ENCODE measurements at places on chromosomes 12 and 14.

- DNase-seq, result no peak
These were observed 1.1 kb downstream of the TAOK3 start for GRCh38 chr12:118371321-118372282.

- DNase-seq, result no peak
These were observed 2.7 kb upstream of the NXPH4 start for GRCh38 chr12:57213763-57214397.

GRCh38 chr14:68363466-68363842 is 429.4 kb downstream of the ZFP36L1 start:
- DNase-seq, result no peak

DNA sequence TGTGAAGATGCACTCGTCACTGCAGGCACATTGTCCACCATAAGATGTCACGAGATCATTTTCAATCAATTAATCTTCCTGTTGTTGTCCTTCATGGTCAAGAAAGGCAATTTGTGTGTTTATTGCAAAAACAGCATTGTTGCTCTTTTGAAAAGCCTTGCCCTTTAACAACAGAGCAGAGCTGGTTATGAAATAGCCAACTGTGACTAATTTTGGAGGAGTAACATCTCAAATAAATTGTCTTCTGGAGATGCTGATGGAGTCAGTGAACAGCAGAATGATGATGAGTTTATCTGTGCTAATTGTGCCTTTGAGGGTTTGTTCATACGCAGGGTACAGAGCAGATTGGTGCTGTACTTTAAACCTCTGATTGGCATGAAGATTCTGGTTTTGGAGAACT is 88.3 kb upstream of the E2F7 start:
- no peak for DNase-seq

DNA sequence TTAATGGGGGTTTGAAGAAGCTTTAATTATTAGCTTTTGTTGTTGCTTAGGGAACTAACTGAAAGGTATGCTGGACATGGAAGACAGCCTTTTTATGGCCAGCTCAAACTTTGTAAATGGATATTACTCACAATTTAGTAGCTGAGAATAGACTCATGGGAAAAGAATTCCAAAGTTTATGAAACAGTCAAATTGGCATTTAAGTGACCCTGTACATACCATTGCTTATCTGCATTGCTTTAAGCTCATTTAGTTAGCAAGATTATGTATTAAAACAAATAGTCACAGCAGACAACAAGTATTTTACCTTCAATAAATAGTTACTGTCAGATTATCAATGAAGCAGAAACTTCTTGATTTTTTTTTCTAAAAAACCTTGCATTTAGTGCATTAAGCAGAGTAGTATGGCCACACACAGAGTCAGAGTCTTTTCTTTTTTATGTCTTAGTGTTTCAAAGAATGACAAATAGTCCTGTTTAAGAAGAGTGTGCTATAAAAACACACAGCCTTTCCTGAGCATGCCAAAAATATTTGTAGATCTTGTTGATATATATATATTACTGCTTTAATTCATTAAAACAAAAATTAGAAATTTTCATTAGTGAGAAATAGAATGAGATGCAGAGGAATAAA is 102.2 kb downstream of the TTC6 start:
- DNase-seq, result no peak

DNA sequence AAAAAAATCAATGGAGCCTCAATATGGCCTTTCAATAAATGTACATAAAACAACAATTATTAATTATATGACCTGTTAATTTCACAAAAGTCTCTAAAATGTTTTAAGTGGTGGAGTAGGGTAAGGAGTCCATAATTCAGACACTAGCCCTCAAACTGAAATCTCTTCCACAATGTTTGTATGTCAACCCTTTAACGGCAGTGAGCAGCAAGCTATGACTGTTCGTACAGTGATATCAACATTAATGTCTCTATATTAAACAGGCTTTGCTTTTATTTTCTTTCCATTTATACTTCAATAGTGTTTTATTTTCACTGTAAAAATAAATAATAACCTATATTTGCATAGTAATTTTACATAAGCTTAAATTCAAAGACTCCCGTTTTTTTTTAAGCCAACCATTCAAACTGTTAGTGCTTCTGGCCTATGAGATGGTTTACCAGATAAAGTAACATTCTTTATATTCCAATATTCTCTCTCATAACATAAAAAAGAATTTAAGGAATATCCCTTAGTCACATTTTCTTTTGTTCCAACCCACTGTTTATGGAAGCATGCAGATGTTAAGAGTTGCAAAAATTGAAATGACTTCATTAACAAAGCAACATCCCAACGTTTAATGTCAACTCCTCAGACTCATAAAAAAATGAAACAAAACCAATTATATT is 2.3 kb downstream of the CDK17 start:
- no peak for DNase-seq

DNA sequence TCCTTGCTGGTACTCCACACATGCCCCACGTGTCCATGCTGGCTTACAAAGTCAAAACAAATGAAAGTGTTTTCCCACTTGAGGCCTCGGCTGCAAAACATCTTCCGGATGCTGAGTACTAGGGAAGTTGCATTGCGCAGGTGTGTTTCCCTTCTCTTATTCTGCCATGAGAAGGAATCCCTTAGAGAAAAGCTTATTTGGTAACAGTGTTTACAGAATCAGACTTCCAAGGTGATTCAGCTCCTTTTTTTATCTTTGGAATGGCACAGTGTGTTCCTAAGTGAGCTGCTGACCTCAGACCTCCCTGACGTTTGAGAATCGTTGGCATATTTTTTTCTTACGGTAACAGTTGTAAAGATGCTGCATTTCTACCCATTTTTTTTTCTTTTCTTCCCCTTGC is 211.3 kb downstream of the ESR2 start:
- DNase-seq, result no peak

- DNase-seq, result no peak
These were observed 91.9 kb upstream of the DHRS4 start for GRCh38 chr14:23861666-23862065.

GRCh38 chr14:97771340-97772045 is 974.3 kb downstream of the VRK1 start:
- no peak for DNase-seq

DNA sequence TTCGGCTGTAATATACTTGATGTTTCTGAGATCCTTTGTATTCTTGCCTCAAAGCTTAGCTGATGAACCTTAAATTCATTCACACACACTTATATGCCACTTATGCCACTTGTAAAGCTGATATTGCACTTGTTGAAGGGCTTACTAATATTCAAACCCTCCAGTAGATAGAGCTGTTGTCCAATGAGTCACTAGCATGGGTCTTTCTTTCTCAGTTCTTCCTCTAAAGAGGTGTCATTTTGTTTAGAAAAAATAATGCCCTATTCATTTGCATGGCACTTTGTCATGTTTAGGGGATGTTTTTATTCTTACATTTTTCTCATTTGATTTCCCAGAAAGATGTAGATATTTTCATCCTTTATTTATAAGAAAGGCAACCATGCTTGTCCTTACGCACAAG is 56.4 kb downstream of the MON2 start:
- DNase-seq, result no peak

GRCh38 chr12:5170844-5171243 is 127.2 kb downstream of the KCNA5 start:
- DNase-seq, result no peak

- no peak for DNase-seq
These were observed 424.2 kb upstream of the DCN start for GRCh38 chr12:91606662-91607377.

- DNase-seq, result no peak
These were observed 946.2 kb downstream of the BCL11B start for GRCh38 chr14:98325761-98326160.

- no peak for DNase-seq
These were observed 395.8 kb upstream of the TBX3 start for GRCh38 chr12:115079760-115080159.

- DNase-seq, result no peak
These were observed 44.5 kb upstream of the ESRRB start for GRCh38 chr14:76331328-76332011.

DNA sequence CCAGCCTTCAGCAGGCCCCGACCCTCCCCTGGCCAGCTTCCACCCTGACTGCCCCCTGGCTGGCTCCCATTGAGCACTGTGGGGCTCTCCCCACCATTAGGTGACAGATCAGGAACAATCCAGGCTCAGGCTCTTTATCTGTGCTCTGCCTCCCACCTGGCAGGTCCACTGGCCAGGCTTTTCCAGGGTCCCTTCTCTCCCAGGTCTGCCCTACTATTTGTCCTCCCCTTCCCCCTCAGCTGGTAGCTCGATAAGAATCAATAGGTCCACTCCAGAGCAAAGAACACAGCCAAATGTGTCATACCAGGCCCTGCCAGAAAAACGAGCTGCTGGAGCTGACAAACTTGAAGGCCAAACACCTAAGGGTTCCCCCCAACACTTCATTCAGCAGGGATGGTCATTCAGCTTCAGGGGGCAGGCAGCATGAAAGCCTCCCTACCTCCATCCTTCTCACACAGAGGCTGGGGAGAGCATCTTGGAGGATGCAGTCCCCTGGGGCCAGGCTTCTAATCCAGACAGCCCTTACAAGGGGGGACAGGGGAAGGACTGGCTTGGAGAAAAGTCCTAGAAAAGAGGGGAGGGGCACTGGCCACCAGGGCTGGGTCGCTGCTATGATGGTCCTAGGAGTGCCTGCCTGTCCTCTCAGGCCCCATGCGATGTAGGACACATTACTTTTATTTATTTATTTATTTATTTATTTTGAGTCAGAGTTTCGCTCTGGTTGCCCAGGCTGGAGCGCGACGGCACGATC is 1.9 kb upstream of the KRT18 start:
- no peak for DNase-seq

DNA sequence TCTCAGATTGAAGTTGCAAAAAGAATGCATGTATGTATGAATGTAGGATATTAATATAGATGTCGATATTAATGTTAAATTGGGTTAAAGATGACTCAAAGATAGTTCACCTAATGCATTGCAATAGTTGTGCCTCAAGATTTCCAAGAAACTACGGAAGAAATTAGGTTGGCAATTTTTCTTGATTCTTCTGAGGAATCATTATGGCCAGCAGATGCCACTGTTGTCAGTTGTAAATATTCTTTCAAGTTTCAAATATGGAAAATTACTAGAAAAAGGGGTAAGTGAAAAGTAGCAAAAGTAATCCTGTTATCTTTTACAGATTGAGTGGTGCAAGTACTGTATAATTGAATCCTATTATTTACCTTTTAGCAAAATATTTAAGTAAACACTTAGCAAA is 202.1 kb downstream of the ADAMTS20 start:
- DNase-seq, result no peak

DNA sequence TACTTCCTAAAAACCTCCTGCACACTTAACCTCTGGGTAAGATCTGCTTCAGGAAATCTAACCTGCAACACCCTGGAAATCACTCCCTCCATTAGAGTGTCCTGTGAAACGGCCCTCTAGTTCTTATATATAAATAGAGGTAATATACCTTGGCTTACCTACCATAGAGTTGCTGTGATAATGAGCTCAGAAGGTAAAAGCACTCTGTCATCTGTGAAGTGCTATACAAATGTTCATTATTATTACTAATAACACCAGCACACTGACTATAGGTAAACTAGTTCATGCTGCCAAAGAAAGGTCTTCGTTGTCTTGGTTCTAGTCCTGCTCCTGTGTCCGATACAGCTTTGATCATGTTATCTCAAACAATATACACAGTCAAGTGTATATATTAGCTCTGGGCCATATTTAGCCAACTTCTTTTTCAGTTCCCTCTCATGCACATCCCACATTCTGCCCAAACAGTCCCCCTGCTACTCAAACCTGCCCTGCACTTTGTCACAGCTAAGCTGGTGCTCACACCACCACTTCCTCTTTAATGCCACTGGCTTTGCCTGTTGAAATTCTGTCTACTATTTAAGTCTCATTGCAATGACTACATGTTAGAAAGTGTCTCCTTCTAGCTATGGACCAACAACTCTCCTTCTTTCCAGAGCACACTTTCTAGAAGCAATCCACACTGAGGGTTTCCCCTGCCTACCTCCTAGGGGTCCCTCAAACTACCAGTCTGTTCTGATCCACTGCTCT is 5.1 kb downstream of the E2F7 start:
- peak; percentile 7 for DNase-seq

DNA sequence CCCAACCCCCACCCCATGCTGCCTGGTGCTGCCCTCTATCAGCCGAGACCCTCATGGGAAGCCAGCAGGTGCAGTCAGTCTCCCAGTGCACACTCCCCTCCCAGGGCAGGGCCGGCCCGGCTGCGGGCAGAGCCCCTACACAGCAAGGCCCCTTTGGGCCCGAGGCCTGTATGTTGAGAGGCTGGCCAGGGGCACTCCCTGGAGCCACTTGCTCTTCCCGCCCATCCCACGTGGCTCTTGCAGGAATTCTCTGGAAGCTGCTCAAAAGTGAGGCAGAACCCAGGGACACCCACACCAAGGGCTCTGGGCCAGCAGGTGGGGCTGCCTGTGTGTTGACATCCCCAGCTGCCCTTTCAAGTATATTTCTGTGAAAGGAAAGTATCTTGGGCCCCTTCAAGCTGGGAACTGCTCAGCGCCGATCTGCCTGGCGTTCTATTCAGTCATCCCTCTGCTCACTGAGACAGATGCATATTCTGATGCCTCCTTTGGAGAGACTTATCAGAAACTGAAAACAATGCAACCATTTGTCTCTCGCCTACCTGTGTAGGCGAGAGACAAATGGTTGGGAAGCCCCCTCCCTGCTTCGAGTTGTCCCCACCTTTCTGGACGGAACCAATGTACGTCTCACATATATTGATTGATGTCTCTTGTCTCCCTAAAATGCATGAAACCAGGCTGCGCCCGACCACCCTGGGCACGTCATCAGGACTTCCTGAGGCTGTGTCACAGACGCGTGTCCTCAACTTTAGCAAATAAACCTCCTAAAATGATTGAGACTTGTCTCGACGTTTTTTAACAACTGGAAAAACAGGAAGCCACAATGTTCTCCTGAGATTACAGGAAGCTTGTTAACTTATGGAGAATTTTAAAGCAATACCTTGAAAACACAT is 6.0 kb downstream of the GPR132 start:
- peak; percentile 77 for DNase-seq

- DNase-seq, result peak; percentile 37
These were observed 181.3 kb downstream of the ITPR2 start for GRCh38 chr12:26651566-26652188.

DNA sequence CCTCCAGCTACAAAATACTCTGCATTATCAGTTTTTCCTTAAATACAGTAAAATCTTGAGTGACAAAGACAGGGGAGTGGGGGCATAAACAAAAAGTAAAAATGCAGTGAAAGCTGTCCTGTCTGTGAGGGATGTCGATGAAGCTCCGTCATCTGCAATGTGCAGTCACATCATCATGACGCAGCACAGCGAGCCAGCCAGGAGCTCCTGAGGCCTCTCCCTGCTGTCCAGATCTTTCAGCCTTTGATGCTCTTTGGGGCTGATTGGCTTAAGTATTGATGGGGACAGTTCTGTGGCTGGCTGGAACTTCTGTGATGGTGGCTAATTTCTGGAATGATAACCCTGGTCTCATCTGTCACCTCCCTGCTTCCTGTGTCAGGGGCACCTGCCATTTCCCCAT is 54.6 kb upstream of the TRAF3 start:
- no peak for DNase-seq

DNA sequence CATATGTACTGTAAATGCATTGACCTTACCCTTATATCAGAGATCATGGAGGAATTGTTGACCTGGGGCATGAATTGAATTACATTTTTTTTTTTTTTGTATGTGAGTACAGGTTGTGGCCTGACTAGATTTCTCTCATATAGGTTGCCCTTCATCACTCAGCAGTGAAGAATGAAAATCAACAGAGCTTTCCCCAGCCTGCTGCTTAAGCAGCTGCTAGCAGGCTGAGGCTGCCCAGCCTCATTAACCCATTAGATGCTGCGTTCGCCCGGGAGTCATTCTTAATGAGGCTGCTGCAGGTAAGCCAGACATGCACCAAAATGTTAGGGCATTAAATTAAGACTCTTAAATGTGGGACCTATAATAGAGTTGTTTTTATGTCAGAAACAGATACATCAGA is 236.0 kb downstream of the ETNK1 start:
- DNase-seq, result no peak

GRCh38 chr12:20527417-20528163 is 159.3 kb downstream of the PDE3A start:
- no peak for DNase-seq

All from CD4-positive, alpha-beta T cell treated with Interleukin-4 for 1 hour (primary cell).